ENCODE measurements at places on chromosomes 2 and 18.

GRCh38 chr2:107685421-107685986, 141.2 kb upstream of the RGPD4 start:
- DNase-seq: no peak

DNA sequence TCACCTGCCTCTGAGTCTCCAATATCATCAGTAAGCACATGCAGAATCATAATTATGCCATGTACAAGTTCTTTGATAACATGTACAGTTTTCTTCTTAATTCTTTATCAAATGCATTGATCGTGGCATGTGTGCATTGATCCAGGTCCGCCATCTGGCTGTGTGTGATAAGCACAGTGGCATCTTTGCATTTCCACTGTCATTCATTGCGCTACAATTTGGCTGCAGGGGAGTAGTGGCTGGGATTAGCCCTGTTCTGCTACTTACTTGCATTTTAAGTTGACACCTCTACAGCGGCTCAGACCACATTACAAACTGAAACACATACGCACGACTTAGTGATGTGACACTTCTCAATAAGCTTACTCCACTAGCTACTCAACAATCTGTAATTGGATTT, 83.6 kb upstream of the OTX1 start:
- DNase-seq: no peak

- no peak for DNase-seq
Observed at GRCh38 chr18:76578571-76579300, 83.7 kb upstream of the ZNF516 start.

- DNase-seq: no peak
Observed at GRCh38 chr2:37287966-37288365, 36.7 kb downstream of the PRKD3 start.

GRCh38 chr2:30649278-30649677, 158.0 kb downstream of the CAPN13 start:
- DNase-seq: no peak

- DNase-seq: no peak
Observed at GRCh38 chr2:28694364-28694763, 57.3 kb upstream of the PPP1CB start.

GRCh38 chr2:234548695-234549420, 52.0 kb upstream of the ARL4C start:
- no peak for DNase-seq

- DNase-seq: no peak
Observed at GRCh38 chr2:44638649-44639048, 276.9 kb downstream of the CAMKMT start.

DNA sequence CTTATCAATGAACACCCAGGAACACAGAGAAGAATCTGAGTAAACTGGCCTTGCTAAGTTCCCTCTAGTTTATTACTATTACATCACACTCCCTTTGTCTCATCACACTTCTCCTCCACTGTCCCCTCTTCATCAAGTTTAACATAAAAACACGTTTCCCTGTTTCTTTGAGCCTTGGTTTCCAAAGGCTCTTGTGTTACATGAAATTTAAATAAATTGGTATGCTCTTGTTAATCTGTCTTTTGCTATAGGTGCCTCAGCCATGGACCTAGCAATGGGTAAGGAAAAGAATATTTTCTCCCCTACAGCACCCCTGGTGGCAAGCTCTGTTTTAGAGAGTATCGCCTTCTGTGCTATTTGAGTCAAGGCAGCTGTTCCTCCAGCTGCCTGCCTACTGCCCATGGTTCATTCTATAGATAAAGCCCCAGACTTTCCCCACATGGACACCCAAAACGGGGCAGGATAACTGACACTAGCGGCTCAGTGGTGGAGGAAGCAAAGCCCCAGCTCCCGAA, 31.8 kb downstream of the TGIF1 start:
- DNase-seq: no peak

GRCh38 chr2:69556008-69556407, 87.5 kb downstream of the AAK1 start:
- DNase-seq: no peak

DNA sequence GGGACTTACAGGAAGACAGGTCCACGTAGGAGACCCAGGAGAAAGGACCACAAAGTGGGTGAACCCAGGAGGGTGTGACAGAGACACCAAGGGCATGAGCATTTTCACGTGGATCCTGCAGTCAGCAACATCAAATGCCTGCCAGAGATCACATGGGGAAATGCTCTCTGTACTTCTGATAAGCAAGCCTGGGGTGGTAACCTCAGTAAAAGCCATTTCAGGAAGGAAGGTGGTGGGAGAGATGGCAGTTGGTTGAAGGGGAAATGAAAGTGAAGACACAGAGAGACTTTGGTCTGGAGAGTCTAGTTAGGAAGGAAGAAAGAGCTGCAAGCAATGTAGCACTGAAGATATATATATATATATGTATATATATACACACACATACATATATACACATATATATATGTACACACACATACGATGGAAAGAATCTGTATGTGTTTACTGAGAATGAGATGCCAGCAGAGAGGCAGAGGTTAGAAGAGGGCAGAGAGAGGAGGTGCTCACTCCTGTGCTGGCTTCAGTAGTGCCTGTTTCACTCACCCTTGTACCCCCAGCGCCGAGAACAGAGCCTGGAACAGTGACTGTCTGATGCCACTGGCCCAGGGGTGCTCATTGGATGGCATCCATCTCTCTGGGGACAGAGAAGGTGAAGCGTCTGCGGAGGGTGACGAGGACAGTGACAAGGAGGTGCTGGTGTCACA, 314.9 kb downstream of the AFF3 start:
- DNase-seq: no peak

DNA sequence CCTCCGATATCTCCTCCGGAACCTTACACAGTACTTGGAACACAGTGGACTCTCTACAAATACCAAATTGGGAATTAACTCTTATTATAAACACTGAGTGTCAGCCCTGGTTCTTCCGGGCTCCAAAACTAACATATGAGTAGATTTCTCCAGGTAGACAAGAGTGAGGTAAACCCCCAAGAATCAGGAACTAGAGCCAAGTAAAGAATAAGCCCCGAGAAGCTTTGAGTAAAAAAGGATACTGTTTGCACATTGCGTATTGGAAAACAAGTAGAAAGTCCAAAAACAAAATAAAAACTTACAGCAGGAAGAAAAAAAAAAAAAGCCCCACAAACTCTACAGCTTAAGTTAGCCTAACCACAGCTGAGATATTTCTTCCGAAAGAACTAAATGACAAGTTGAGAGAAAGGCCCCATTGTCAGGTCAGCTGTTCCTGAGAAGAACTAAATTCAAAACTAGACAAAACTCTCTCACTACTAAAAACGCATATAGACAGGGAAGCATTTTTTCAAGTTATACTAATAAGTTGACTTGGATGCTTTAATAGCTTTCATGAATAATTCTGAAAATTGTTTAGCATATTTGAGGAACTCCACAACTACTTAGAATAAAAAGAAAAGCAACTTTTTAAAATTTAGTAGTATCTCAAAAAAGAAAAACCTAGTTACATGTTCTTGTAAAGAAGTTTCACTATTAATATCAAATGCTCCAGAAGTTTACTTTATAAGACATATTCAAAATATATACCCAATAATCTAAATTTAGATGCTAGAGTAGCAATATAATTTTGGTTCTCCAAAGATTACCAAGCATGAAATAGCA, 4.3 kb upstream of the HAAO start:
- no peak for DNase-seq

DNA sequence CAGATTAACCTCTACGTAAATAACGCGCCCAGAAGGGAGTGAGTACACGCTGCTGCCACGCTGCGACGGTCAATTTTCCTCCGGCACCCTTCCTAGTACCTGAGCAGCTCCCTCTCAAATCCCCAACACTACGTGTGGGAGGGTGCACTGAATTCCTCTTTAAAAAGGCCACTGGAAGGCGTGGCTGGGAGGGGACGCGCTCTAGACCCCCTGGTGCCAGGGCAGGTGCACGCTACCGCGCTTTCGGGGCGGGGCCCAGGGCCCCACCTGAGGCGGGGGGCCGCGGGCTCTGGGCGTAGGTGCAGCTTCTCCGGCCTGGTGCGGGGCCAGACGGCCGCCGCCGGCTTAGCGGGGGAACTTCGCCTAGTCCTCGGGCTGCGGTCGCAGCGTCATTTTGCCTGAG, 668 bp upstream of the ANKRD12 start:
- no peak for DNase-seq

- DNase-seq: no peak
Observed at GRCh38 chr18:64180171-64180570, 31.3 kb upstream of the LINC00305 start.

DNA sequence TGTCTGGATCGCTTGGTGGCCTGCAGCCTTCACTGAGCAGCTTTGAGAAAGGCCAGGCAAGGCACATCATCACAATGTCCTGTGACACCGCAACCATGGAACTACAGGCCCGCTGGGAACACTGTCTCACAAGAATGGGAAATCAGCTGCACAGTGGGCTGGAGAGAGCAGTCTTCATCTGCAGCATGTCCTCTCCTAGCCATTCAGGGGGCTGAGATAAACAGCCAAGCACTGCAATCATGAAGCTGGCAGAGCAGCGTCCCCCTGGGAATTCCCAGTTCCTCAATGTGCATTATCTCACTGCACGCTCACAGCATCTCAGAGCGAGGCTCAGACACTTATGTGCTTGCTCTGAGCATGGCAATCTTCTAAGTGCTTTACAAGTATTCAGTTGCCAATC, 1.9 kb downstream of the CMPK2 start:
- DNase-seq: no peak

GRCh38 chr2:127676906-127677305, 1.6 kb upstream of the LIMS2 start:
- no peak for DNase-seq

- DNase-seq: no peak
Observed at GRCh38 chr2:71235930-71236587, 9.2 kb upstream of the PAIP2B start.

- DNase-seq: no peak
Observed at GRCh38 chr2:178211943-178212342, 17.6 kb downstream of the OSBPL6 start.

- DNase-seq: no peak
Observed at GRCh38 chr2:36361396-36361795, 5.8 kb downstream of the CRIM1 start.

DNA sequence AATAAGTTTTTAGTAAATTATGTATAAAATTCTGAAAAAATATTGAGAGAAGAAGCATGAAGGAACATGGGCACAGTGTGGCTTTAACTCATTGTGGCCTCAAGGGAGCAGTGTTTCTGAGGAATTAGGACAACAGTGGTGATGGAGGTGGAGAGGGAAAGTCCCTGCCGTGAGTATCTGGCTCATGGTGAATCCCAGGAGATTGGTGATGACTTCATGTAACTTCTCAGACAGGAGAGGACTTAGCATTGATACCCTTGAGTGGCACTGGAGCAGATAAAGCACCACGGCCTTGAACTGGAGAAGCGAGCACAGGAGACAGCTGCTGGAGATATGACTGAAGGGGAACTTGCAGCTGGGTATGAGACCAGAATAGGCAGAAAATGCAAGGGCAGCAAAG, 35.0 kb upstream of the LRP1B start:
- no peak for DNase-seq
